ENCODE measurements at places on chromosomes 7 and 10.

DNA sequence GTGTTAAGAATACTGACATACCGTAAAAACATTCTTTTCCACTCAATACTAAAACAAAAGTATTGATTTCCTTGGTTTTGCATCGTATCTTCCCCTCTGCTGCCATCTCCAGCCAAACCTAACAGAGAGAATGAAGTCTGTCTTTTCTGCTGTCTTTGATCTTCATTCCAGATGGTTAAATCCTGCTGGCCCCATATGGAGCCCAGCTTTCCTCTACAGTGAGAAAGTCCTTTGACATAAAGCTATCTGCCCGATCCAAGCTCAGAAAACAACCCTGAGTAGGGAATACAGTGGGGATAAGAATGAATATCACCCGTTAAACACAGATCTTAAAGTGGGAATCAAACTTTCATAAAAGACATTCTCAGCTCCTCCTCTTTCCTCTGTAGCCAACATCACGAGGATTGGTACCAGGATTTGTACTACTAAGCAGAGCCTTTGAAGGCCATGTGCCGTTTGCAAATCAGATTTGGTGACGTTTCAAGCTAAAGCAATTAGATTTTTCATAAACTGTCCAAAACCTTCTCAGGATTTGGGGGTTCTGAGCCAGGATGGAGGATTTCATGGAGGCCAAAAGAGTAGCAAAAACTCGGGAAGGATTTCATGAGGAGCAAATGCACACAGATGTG, 30.8 kb upstream of the GPAM start:
- DNase-seq = no peak

DNA sequence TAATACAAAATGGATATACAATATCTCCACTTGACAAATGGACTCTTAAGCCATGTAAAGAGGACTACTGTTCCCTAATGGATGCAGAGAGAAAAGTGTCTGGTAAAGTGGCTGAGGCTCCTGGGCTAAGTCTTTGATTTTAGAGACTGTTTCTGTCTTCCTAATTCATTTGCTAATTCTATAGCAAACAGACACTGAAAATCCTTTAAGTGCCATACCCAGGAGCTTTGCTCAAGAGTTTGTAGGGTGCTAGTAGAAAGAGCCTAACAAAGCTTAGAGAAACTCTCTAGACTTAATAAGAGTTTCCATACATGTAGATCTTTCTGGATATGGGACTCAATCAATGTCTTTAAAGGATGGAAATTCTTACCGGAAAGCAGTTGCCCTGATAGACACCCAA, 16.7 kb downstream of the CEP55 start:
- DNase-seq = no peak

- peak; percentile 75 for DNase-seq
Measured at GRCh38 chr7:69654381-69654780, 56.1 kb downstream of the AUTS2 start.

DNA sequence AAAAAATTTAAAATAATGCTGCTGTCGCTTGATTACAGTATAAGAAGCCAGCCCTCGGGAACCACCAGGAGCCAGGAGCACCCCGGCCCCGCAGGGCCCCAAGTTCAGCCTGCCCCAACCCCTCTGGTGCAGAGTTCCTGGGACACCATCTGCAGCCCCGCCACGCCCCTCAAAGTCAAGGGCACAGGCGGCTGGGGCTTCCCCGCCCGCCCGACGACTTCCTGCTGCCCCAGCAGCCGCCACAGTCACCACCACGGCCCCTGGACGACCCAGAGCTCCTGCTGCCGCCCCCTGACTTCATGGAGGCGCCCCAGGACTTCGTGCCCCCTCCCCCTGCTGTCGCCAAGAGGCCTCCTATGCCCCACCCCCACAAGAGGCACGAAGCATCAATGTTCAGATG, 103.6 kb upstream of the PDSS1 start:
- no peak for DNase-seq

GRCh38 chr7:82729172-82730030, 285.8 kb upstream of the CACNA2D1 start:
- DNase-seq = no peak

- no peak for DNase-seq
Measured at GRCh38 chr10:8640878-8641277, 586.4 kb downstream of the GATA3 start.

GRCh38 chr10:106504536-106504935, 660.0 kb downstream of the SORCS1 start:
- no peak for DNase-seq

- DNase-seq = no peak
Measured at GRCh38 chr7:148296994-148297644, 293.4 kb upstream of the C7orf33 start.

- no peak for DNase-seq
Measured at GRCh38 chr7:91446819-91447218, 182.6 kb downstream of the FZD1 start.

GRCh38 chr7:148368562-148368961, 222.0 kb upstream of the C7orf33 start:
- no peak for DNase-seq

- DNase-seq = no peak
Measured at GRCh38 chr10:118805146-118805545, 50.4 kb upstream of the CACUL1 start.

GRCh38 chr7:94295850-94296249, 98.8 kb upstream of the COL1A2 start:
- DNase-seq = peak; percentile 63

DNA sequence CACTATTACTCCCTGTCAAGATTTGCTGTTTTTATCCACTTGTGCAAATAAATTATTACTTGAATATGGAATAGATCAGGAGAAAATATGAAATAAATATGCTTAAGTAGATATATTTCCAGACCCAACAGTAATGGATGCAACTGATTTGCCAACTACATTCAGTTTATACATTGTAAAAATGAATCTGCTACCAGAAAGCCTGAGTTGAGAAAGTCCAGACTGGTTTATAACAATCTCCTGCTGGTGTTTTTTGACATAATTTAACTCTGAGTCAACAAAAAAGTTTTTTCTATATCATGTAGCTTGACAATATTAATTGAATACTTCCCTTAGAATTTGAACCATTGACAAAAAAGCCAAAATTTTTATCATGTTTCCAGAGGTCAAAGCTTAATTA, 265.8 kb upstream of the SEMA3D start:
- DNase-seq = no peak

DNA sequence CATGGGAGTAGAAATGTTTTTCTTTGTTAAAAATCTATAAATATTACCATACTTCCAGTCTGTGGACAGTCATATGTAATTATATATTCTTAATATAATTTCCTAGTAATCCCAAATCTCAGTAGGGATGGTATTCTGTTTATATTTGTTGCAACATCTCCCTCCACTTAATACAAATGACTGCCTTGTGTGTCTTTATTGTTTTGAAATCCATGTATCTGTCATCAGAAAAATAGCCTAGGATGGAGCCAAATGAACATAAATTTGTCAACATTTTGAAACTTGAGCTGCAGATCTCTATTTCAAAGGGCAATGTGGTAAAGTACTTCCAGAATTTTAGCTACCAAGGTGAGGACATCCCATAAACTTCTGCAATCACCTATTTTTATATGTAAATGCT, 290.7 kb downstream of the TSPAN12 start:
- no peak for DNase-seq

- no peak for DNase-seq
Measured at GRCh38 chr7:128110641-128111364, 79.6 kb upstream of the LRRC4 start.

- no peak for DNase-seq
Measured at GRCh38 chr10:63561341-63561740, 40.1 kb downstream of the REEP3 start.

DNA sequence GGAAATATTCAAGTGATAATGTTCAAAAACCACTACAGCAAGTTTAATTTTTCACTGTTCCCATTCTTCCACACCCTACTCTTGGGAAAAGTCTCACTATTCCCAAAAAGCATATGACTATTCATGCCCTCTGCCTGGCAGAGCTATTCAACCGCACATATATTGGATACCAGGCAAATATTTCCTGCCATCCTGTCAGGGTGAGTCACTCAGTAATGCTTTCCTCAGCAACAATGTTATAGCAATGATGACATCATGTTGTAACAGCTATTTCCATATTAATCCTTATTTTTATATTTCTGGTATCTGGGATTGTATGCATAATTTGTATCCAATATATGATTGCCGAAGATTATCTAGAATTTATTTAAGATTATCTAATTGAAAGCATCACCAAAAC, 114.0 kb upstream of the PLXDC2 start:
- DNase-seq = no peak

GRCh38 chr10:85926986-85927385, 439.6 kb downstream of the GRID1 start:
- no peak for DNase-seq

DNA sequence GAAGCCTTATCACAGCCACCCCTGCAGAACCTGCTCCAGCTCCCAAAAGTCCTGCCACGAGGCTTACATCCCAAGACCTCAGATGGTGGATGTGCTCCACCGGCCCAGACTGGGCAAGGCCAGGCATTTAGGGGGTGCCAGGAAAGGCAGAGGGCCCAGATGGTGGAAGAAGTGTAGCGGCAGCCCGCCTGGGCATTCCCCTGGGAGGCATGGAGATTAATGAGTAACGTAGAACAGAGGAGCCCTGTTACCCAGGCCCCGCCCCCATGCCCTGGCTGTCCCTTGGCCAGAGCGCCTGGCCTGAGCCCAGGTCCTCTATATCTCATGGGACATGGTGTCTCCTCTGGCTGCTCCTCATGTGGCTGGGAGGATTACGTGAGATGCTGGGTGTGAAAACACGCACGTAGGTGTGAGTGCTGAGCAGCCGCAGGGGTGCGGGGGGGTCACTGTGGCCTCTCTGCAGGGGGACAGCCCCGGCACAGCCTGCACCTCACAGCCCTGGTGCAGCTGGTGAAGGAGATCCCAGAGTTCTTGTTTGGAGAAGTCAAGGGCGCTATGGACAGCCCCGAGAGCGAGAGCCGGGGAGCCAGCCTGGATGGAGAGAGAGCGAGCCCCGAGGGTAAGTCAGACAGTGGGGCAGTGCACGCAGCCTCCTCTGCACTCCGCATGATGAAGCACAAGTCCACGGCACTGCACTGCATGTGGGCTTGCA, 52.9 kb downstream of the ZNF467 start:
- DNase-seq = no peak

DNA sequence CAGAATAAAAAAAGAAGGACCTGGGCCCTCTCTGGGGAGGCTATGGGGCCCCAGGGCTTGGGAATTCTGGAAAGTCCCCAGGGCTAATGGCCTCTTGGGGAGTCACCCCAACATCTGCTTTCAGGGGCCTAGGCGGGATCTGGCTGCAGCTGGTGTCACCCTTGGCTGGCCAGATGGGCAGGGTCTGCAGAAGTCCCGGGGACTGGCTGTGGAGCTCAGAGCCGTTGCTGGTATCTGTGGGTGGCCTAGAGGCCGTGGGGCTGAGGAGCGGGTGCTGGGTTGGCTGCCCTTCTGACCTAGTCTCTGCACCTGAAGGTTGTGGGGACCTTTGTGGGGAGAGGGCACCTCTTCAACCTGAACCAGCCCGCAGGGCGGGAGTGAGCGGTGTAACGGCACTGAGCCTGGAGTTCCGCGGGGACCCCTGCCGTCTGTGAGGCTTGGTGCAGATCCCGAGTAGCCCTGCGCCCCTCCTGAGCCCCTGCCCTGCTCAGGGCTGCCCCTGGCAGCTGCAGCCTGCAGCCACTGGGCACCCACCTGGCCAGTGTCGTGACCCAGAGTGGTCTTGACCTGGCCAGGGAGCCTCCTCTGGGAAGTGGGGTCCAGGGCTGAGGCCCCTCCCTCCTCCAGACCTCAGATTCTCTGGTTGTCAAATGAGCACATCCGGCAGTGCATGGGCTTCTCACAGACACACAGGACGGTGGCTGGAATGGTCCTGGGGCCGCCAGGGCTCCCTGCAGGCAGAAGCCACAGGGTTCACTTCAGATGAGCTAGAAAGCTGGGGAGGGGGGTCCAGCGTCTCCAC, 51.5 kb downstream of the UNCX start:
- no peak for DNase-seq

GRCh38 chr7:148330124-148330818, 260.3 kb upstream of the C7orf33 start:
- no peak for DNase-seq

DNA sequence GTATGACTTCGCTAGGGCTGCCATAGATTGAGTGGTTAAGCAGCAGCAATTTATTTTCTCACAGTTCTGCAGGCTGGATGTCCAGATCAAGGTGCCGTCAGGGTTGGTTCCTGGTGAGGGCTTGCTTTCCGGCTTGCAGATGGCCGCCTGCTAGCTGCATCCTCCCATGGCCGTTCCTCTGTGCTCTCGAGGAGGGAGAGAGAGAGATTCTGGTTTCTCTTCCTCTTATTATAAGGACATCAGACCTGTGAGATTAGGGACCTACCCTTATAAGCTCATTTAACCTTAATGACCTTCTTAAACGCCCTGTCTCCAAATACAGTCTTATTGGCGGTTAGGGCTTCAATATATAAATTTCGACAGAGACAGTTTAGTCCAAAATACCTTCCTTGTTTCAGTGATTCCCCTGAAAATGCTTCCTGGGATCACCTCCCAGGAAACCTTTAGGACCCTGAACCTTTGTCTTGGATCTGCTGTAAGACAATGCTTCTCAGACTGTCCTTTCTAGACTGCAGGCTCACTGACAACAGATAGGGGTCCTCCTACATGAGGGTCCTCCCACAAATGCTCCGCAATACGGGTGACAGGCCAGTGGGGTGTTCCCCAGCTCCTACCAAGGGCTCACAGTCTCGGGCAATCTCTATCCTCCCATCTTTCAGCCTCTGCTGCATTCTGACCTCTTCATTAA, 82.5 kb upstream of the BAIAP2L1 start:
- no peak for DNase-seq

DNA sequence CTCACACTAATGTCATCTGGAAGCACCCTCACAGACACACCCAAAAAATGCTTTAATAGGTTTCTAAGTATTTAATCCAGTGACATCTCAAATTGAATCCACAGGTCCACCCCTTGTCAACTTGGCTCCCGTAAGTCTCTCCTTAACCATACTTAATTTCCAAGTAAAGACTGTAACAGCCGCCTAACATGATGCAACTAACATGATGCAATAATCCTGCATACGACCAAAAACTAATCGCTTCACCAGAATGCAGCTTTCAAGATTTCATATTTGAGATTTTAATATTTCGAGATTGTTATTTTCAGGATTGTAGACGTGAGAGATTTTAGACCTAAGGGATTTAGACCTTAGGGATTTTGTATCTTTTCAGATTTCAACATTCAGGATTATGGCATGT, 3.7 kb upstream of the HDAC9 start:
- DNase-seq = no peak

- no peak for DNase-seq
Measured at GRCh38 chr10:111993872-111994426, 189.6 kb downstream of the GPAM start.

GRCh38 chr7:118755067-118755625, 530.6 kb downstream of the ANKRD7 start:
- no peak for DNase-seq

GRCh38 chr7:4265676-4266075, 416.4 kb upstream of the FOXK1 start:
- no peak for DNase-seq

- peak; percentile 65 for DNase-seq
Measured at GRCh38 chr10:31757386-31757791, 171.2 kb downstream of the ARHGAP12 start.

GRCh38 chr7:50970092-50970491, 187.4 kb upstream of the GRB10 start:
- no peak for DNase-seq

GRCh38 chr7:150902078-150903033, 50.0 kb downstream of the AOC1 start:
- no peak for DNase-seq

- no peak for DNase-seq
Measured at GRCh38 chr10:35212856-35213255, 86.2 kb downstream of the CREM start.

Measured in NCI-H1092 (cell line).